Right cardiac atrium (tissue), 5 donors: ENCODE measurements at places on chromosomes 12 and 14. TPM values are rescaled to one million over a fixed set of nuclear protein-coding genes. Genes with fewer than 3 reads are reported as not detected.

Gene ABCD2
- 4.3 TPM for polyA plus RNA-seq

Gene RHEBL1
- 0.59 TPM for polyA plus RNA-seq

Gene PROX2
- polyA plus RNA-seq, result not detected

Gene TPH2
- polyA plus RNA-seq, result not detected

Gene KCNK10
- polyA plus RNA-seq, result not detected

Gene COL2A1
- polyA plus RNA-seq, result 0.07 TPM

Gene INSM2
- polyA plus RNA-seq, result not detected

Gene LRP10
- polyA plus RNA-seq, result 28.7 TPM

Gene GAS2L3
- 1.4 TPM for polyA plus RNA-seq

Gene CLEC4D
- polyA plus RNA-seq, result not detected

Gene XRCC3
- polyA plus RNA-seq, result 2.2 TPM

Gene GLIPR1L1
- not detected for polyA plus RNA-seq

Gene DTX1
- 1.2 TPM for polyA plus RNA-seq

Gene WSCD2
- 0.48 TPM for polyA plus RNA-seq

Gene IL31
- not detected for polyA plus RNA-seq

Gene ACRBP
- 0.50 TPM for polyA plus RNA-seq

Gene TMEM132C
- 4.9 TPM for polyA plus RNA-seq

Gene ABCC9
- polyA plus RNA-seq, result 12.1 TPM

Gene SPX
- 9.6 TPM for polyA plus RNA-seq

Gene OR6C75
- polyA plus RNA-seq, result not detected

Gene CLECL1
- polyA plus RNA-seq, result 0.14 TPM

Gene HOXC6
- polyA plus RNA-seq, result 0.48 TPM

Gene SLC5A8
- not detected for polyA plus RNA-seq

Gene TSPAN19
- polyA plus RNA-seq, result 0.07 TPM

Gene JPH4
- polyA plus RNA-seq, result 0.23 TPM

Gene KRT5
- polyA plus RNA-seq, result 0.07 TPM

Gene KRT71
- polyA plus RNA-seq, result not detected

Gene KRT77
- polyA plus RNA-seq, result not detected

Gene APOF
- polyA plus RNA-seq, result not detected

Gene HOXC9
- not detected for polyA plus RNA-seq

Gene PYGL
- 9.7 TPM for polyA plus RNA-seq

Gene SDR9C7
- 0.05 TPM for polyA plus RNA-seq

Gene KRT75
- polyA plus RNA-seq, result 0.07 TPM

Gene TUNAR
- polyA plus RNA-seq, result not detected

Gene STAC3
- polyA plus RNA-seq, result 1.2 TPM

Gene CYP46A1
- polyA plus RNA-seq, result 5.8 TPM

Gene VRTN
- not detected for polyA plus RNA-seq

Gene LRFN5
- 0.23 TPM for polyA plus RNA-seq

Gene SLCO1B1
- not detected for polyA plus RNA-seq

Gene ADAM21
- polyA plus RNA-seq, result 0.29 TPM

Gene NOVA1
- 3.5 TPM for polyA plus RNA-seq

Gene PLCZ1
- polyA plus RNA-seq, result 0.34 TPM

Gene PPP4R4
- 0.27 TPM for polyA plus RNA-seq

Gene DDX51
- polyA plus RNA-seq, result 10.9 TPM

Gene LPAR5
- polyA plus RNA-seq, result 0.86 TPM

Gene PTPRB
- 14.3 TPM for polyA plus RNA-seq

Gene CD27
- 0.27 TPM for polyA plus RNA-seq

Gene PRB4
- not detected for polyA plus RNA-seq

Gene WDHD1
- polyA plus RNA-seq, result 0.68 TPM

Gene GZMB
- 0.95 TPM for polyA plus RNA-seq

Gene ACOT6
- polyA plus RNA-seq, result not detected

Gene CD163L1
- polyA plus RNA-seq, result 0.66 TPM
